ENCODE measurements at places on chromosomes 7 and 10. TPM values are rescaled to one million over a fixed set of nuclear protein-coding genes. Genes with fewer than 3 reads are reported as not detected.

C10orf105 gene
- not detected for total RNA-seq

CYP26C1 gene
- 0.07 TPM for total RNA-seq

SDK1 gene
- 0.20 TPM for total RNA-seq

ABCB4 gene
- total RNA-seq: 0.69 TPM

MMRN2 gene
- total RNA-seq: not detected

DNA2 gene
- 25.8 TPM for total RNA-seq

ZNF716 gene
- total RNA-seq: not detected

TBC1D12 gene
- 1.5 TPM for total RNA-seq

ANXA11 gene
- total RNA-seq: 166 TPM

DNA sequence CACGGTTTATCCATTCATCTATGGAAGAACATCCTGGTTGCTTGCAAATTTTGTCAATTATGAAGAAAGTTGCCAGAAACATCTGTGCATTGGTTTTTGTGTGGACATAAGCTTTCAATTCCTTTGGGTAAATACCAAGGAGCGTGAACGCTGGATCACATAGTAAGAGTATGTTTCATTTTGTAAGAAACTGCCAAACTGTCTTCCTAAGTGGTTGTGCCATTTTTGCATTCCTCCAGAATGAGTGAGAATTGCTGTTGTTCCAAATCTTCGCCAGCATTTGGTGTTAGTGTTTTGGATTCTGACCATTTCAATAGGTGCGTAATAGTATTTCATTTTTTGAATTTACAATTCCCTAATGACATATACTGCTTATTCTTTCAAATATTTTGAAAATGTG lies 155.3 kb upstream of the FRMD4A start:
- H3K27me3 ChIP-seq: peaks cover 37% of the 10 kb centered on the region
- H3K4me1 ChIP-seq: no peaks in the 10 kb centered on the region
- H3K27ac ChIP-seq: no peak overlapping the region
- no peak for DNase-seq
- H3K4me3 ChIP-seq: no peak overlapping the region
- no peaks in the 10 kb centered on the region for H3K36me3 ChIP-seq

DNA sequence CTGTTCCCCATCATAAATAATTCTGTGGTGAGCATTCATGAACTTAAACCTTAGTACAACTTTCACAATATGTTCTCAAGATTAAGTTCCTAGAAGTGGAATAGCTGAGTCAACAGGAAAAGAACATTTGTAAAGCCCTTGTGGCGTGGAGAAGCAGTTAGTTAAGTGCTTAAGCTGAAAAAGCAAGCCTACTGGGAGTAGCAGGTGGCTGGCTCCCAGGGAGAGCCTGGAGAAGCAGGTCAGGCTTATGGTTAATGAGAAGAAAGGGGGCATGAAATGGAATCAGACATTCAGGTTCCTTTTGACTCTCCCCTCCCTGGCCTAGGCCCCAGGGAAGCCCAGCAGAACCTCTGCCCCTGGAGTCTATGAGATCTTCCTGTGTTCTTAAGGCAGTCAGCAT lies 35.3 kb downstream of the VSTM4 start:
- no peaks in the 10 kb centered on the region for H3K36me3 ChIP-seq
- H3K27ac ChIP-seq: peak overlapping the region; percentile 51
- DNase-seq: no peak
- H3K4me1 ChIP-seq: peaks cover 19% of the 10 kb centered on the region
- H3K4me3 ChIP-seq: no peak overlapping the region
- H3K27me3 ChIP-seq: peaks cover 9% of the 10 kb centered on the region

DNA sequence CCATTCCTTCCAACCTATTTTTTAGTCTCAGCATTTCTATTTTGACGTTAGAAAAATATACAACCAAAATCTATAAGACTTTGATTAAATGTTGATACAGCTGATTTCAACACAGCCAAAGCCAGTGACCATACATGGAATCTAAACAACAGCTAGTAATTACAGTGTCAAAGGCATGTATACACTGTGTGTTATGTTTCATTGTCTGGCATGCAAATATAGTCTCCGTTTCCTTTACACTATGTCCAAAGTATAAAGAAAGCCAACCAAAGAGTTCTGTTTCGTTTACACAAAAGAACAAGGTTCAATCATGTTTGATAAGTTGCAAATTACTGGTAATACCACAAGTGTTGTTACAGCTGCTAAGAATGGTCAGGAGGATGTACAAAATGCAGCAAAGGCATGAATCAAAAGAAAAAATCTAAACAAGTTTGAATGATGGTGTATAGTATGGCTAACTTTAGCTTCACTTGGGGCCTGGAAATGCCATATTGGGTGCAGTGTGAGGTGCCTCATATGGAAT lies 268.3 kb upstream of the FERD3L start:
- no peak overlapping the region for H3K27ac ChIP-seq
- no peak for DNase-seq
- H3K4me3 ChIP-seq: no peak overlapping the region
- H3K4me1 ChIP-seq: no peaks in the 10 kb centered on the region
- H3K27me3 ChIP-seq: no peaks in the 10 kb centered on the region
- no peaks in the 10 kb centered on the region for H3K36me3 ChIP-seq

DNA sequence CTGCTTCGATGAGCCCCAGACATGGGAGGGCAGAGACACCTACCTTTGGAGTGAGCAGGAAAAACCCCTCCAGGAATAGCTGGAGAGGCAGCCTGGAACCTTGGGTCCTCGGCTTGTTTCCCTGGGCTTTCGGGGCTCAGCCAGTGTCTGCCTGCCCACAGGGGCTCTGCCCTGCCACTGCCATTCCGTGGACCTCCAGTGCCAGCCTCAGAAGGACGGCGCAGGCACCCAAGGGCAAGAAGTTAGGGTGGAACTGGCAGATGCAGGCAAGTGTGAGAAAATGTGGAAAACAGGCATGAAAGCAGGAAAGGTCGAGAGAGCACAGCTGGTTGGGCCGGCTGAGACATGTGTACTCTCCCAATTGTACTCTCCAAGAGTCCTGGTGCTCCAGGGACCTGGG lies 281.5 kb downstream of the GRID1 start:
- no peaks in the 10 kb centered on the region for H3K4me1 ChIP-seq
- DNase-seq: no peak
- no peak overlapping the region for H3K27ac ChIP-seq
- H3K4me3 ChIP-seq: no peak overlapping the region
- H3K36me3 ChIP-seq: no peaks in the 10 kb centered on the region

DNA sequence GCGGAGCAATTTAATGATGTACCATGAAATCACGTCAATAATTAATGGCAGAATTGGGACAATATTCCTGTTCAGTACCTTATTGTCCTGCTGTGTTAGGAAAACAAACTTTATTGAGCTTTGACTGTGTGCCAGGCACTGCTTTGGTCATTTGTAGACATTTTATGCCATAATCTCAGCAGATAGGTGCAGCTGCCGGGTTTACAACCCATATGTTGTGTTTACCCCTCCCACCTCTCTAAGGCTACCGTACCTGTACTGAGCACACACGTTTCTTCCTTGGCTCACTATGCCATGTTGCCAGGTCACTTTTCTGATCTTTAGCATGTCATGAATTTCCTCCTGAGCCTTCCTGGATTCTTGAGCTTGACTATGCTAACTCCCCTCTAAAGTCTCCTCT lies 422.2 kb downstream of the PHTF2 start:
- H3K4me1 ChIP-seq: no peaks in the 10 kb centered on the region
- no peak for DNase-seq
- H3K27ac ChIP-seq: no peak overlapping the region
- H3K36me3 ChIP-seq: no peaks in the 10 kb centered on the region
- H3K27me3 ChIP-seq: peaks cover 6% of the 10 kb centered on the region

DNA sequence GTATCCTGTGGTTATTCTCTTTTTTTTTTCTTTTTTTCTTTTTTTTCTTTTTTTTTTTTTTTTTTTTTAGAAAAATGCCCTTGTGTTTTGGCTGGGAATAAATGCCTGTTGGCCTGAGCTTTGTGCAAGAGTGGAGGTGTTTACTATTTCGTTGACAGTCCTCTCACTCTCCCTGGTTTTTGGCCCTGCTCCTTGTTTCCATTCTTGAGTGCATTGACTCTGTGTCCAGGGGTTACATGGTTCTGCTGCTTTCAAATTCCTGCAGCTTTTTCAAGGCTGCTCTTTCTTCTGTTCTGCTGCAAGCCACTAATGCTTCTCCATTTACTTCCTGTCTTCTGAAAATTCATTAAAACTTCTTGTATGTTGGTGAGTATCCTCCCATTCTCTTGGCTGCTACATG lies 59.7 kb upstream of the TBX20 start:
- no peaks in the 10 kb centered on the region for H3K36me3 ChIP-seq
- H3K4me1 ChIP-seq: no peaks in the 10 kb centered on the region
- no peak overlapping the region for H3K27ac ChIP-seq
- no peak overlapping the region for H3K4me3 ChIP-seq
- DNase-seq: no peak
- H3K27me3 ChIP-seq: peaks cover 2% of the 10 kb centered on the region

DNA sequence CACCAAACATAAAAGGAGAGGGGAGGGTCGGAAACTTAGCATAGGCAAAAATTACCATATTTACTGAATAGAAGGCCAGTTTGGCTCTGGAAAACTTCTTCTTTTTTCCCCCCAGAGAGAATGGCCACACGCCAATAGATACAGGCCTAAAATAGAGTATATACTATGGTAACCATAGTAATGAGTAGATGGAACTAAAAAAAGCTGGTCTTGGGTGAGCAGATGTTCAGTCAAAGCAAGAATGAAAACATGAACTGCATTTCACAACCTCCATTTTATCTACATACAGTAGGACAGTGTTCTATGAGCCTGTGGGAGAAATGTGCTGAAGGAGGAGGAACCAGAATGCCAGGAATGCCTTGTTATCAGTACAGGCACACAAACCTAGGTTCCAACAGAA lies 141.7 kb upstream of the SEMA3A start:
- no peak overlapping the region for H3K27ac ChIP-seq
- H3K4me3 ChIP-seq: no peak overlapping the region
- no peak for DNase-seq
- no peaks in the 10 kb centered on the region for H3K36me3 ChIP-seq
- H3K27me3 ChIP-seq: no peaks in the 10 kb centered on the region
- no peaks in the 10 kb centered on the region for H3K4me1 ChIP-seq

DNA sequence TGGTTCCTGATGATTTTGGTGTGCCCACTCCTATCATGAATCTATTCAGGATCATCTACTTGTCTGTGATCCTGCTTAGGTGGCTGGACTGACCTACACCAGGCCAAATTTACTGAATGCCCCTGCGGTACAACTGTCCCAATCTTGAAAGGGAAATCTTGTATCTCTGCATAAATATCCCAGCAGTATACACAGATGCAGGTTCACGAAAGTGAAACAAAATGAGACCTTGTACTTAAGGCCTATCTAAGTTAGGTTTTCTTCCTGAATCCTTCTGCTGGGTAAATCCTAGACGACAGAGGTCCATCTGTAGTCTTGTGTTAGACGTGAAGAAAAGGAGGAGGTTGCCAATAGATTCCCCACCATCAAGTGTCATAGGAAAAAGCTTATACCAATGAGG lies 85.5 kb upstream of the NOBOX start:
- H3K4me3 ChIP-seq: no peak overlapping the region
- H3K4me1 ChIP-seq: no peaks in the 10 kb centered on the region
- H3K27ac ChIP-seq: no peak overlapping the region
- peaks cover 10% of the 10 kb centered on the region for H3K36me3 ChIP-seq
- no peak for DNase-seq
- H3K27me3 ChIP-seq: no peaks in the 10 kb centered on the region

DNA sequence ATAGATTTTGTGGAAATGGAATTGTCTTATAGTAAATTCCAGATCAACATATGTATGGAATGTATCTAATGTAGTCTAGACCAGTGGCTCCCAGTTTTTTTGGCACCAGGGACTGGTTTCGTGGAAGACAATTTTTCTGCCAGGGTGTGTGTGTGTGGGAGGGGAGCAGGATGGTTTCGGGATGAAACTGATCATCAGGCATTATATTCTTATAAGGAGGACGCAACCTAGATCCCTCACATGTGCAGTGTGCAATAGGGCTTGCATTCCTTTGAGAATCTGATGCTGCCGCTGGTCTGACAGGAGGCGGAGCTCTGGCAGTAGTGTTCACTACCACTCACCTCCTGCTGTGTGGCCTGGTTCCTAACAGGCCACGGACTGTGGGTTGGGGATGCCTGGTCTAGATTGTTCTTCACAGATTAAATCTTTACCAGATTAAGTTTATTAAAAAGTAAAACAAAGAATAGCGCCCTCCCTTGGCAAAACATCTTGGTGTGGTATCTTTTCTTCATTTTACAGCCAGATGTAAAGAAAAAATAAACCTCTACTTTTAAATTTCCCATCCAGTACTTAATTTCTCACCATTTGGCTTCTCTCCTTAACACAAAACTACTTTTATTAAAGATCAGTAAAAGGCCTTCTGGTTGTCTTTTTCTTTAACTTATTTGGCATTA lies 48.4 kb downstream of the SEPTIN7 start:
- H3K36me3 ChIP-seq: no peaks in the 10 kb centered on the region
- peak overlapping the region; percentile 73 for H3K27ac ChIP-seq
- DNase-seq: no peak
- H3K4me3 ChIP-seq: no peak overlapping the region
- H3K27me3 ChIP-seq: no peaks in the 10 kb centered on the region
- peaks cover 35% of the 10 kb centered on the region for H3K4me1 ChIP-seq

- no peaks in the 10 kb centered on the region for H3K27me3 ChIP-seq
- no peak overlapping the region for H3K27ac ChIP-seq
- H3K36me3 ChIP-seq: no peaks in the 10 kb centered on the region
Observed at GRCh38 chr10:133198621-133199487, 31.2 kb upstream of the UTF1 start.

DNA sequence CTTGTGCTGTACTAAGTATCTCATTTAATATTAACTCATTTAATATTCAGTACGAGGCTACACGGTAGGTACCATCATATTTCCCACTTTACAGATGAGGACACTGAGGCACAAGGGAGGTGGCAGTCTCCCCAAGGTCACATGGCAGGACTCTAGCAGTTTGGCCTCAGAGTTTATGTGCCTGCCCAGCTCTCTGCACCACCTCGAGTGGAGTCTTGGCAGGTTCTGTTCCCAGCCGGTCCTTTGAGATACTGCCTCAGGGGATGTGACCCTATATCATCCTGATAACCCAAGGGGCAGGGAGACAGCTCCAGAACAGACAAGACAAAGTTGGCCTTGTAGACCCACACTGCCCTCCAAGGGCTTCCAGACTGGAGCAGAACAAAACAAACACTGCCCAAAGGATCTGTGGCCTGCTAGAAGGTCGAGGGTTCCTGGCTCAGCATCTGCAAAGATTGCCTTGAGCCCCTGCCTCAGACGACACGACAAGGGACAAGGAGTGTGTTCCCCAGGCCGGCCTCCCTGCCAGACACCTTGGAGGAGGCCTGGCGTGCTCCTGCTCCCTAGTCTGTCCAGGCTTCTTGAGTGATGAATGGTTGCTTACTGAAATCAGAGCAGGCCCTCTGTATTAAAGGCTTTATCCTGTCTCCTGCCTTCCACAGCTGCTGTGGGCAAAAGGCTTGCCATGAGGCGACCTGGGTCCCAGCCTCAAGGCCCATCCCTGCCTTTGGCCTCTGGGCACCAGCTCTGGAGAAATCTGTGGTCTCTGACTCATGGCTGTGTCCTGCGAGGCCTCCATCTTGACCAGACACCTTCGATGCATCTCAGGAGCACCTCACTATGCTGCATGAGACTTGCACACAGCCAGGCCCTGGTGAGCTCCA lies 3.9 kb upstream of the PWWP2B start:
- peaks cover 6% of the 10 kb centered on the region for H3K36me3 ChIP-seq
- H3K27me3 ChIP-seq: no peaks in the 10 kb centered on the region
- DNase-seq: no peak
- no peak overlapping the region for H3K4me3 ChIP-seq
- peaks cover 12% of the 10 kb centered on the region for H3K4me1 ChIP-seq
- H3K27ac ChIP-seq: peak overlapping the region; percentile 22

- DNase-seq: no peak
- H3K4me1 ChIP-seq: peaks cover 6% of the 10 kb centered on the region
- H3K36me3 ChIP-seq: no peaks in the 10 kb centered on the region
- H3K27me3 ChIP-seq: peaks cover 8% of the 10 kb centered on the region
- H3K27ac ChIP-seq: no peak overlapping the region
- no peak overlapping the region for H3K4me3 ChIP-seq
Observed at GRCh38 chr7:371119-371778, 81.3 kb downstream of the FOXL3 start.

Measured in natural killer cell treated with Interleukin-12 subunit alpha and Interleukin-12 subunit beta and Interleukin-15 and Interleukin-18, amount 100 ng/mL, for 72 hours (primary cell).